NCI-H2081 (cell line): ENCODE measurements at places on chromosomes 16 and 17.

GRCh38 chr17:82000803-82001570 is 21.7 kb downstream of the CENPX start:
- no peak for DNase-seq

GRCh38 chr17:80743181-80743771 is 198.6 kb downstream of the RPTOR start:
- DNase-seq: no peak

- DNase-seq: no peak
Observed at GRCh38 chr16:19203374-19203966, 35.4 kb downstream of the SYT17 start.

DNA sequence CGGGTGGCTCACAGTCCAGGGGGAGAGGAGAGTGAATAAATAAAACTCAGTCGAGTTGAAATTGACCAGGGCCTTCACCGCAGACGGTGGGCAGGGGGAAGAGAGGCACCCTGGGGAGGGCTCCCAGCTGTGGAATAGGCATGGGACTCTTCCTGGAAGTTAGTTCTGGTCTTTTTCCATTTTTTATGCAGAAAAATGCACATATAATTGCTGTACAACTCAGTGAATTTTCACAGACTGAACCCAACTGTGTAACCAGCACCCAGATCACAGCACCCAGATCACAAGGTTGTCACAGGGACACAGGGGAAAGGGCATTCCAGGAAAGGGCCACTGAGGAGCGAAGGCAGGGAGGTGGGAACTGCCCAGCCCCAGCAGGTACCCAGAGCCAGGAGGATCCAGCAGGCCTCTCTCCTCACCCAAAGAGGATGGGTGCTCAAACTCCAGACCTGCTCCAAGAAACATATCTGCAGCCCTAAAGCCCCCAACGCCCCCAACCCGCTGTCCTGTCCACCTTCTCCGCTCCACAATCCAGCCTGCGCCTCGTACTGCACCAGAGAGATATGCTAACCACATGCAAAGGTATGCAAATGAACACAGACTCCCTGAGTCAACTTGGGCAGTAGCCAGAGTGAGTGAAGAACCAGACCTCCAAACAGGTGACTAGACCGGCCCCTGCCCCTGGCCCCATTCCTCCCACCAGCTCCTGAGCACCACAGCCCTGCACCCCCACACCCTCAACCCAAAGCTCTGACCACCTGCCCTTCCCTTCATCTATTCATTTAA is 29.1 kb upstream of the EIF1 start:
- DNase-seq: no peak

- DNase-seq: no peak
Observed at GRCh38 chr17:14061666-14062560, 7.4 kb upstream of the COX10 start.

GRCh38 chr17:16873174-16874035 is 98.5 kb downstream of the TNFRSF13B start:
- DNase-seq: peak; percentile 14

- DNase-seq: no peak
Observed at GRCh38 chr17:38738007-38738662, 8.0 kb downstream of the CISD3 start.

GRCh38 chr17:69358688-69359596 is 32.0 kb upstream of the ABCA5 start:
- peak; percentile 9 for DNase-seq

DNA sequence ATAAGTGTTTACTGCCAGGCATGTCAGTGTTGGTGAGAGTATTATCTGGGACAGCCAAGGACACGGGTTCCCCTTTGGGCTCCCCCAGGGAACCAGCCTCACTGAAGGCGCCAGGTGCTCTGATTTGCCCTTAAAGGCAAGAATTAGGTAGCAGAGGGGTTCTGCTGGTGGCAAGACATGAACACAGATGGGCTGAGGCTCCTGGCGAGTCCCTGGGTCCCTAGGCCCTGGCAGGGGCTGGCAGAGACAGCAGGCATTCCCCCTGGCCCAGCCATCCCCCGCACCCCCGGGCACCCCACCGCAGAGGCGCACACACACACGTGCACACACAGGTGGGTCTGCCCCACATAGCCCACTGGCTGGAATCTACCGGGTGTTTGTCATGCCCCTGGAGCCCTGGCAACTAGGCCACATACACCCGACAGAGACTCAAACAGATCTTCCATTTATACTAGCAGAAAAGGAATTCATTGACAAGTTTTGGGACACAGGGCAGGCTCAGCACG is 153.3 kb downstream of the C16orf78 start:
- DNase-seq: no peak

DNA sequence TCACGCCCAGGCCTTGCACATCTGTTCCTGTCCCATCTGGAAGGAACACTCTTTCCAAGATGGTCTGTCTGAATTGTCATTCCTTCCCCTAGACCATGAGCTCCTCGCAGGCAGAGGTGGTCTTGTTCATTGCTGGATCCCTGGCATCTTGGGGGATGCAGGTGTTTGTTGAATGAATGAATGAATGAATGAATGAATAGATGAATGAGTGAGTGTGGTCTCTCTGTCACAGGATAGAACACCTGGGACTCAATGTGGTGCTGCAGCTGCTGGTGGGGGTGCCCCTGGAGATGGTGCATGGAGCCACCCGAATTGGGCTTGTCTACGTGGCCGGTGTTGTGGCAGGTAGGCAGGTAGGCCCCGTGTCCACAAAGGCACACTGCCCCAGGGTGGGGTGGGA is 32.2 kb downstream of the RHBDL3 start:
- no peak for DNase-seq

- no peak for DNase-seq
Observed at GRCh38 chr16:46739934-46740333, 8.2 kb downstream of the MYLK3 start.

DNA sequence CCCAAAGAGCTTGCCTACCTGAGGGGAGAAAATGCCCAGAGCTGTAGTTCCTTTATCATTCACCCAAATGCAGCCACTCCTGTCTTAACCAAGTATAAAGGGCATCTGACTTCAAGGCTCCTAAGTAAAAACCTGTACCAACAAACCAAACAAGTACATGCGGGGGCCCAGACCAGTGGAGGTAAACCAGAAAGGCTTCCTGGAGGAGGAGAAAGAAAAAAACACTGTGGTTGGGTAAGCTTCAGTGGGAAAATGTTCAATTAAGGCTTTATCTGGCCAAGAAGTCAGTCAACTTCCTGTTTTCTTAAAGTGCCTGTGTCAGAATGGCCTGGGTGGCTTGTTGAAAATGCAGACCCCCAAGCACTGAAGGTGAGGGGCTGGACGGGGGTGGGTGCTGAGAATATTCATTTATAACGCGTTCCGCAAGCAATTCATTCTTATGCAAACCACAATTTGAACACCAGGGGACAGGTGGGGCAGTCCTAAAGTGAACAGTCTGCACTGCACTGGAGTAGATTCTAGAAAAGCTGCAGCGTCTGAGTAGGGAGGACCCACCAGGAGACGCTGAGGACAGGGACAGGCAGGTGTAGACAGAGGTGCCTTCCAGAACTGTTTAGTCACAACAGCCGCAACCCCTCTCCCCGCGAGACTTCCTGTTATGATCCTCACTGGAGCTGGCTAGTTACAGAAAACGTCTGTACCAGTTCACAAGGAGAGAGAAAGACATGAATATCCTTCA is 467.1 kb downstream of the SOX9 start:
- peak; percentile 86 for DNase-seq

- no peak for DNase-seq
Observed at GRCh38 chr16:75997606-75998005, 271.3 kb upstream of the CPHXL start.

DNA sequence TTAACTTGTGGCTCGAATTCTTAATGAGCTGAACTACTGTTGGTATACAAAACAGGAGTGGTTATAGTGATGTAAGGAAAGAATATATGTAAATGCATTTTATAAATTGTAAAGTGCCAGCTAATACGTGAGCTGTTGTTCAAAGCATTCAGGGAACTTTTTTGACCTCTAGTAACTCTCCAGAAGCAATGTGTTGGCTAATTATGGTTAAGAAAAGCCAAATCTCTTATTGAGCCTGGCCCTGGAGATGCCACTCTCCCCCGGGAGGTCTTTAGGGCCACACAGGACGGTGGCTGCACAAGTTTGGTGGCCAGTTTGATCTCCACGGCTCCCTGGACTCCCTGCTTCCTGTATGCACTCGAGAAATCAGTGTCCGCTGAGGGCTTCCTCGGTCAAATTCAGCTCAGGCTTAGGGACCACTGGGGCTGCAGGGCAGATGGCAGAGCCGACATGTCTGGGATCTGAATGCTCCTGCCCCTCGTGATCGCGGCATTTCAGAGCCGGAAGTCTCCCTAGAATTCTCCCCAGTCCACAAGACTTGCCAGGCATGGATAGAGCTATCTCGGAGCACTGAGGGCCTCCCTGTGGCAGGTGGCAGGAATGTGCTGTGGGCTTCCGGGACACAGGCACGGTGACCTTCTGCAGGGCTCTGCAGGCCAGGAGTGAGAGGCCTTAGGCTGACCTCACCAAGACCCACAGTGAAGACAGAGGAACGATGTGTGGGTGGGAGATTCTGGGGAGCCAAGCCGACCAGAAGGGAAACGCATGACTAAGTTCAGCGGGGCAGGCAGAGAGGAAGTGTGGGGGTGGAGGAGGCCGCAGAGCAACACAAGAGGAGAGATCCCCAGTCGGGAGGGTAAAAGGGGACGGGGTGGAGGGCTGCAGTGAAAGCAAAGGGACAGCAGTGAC is 18.6 kb upstream of the PITPNM3 start:
- DNase-seq: no peak

GRCh38 chr17:46150216-46150963 is 42.8 kb downstream of the KANSL1 start:
- DNase-seq: no peak

GRCh38 chr17:39622380-39623006 is 4.3 kb upstream of the PPP1R1B start:
- DNase-seq: peak; percentile 41

- DNase-seq: no peak
Observed at GRCh38 chr17:75763613-75764416, 1.2 kb downstream of the GALK1 start.

- peak; percentile 29 for DNase-seq
Observed at GRCh38 chr17:68456339-68457167, 743 bp downstream of the WIPI1 start.

DNA sequence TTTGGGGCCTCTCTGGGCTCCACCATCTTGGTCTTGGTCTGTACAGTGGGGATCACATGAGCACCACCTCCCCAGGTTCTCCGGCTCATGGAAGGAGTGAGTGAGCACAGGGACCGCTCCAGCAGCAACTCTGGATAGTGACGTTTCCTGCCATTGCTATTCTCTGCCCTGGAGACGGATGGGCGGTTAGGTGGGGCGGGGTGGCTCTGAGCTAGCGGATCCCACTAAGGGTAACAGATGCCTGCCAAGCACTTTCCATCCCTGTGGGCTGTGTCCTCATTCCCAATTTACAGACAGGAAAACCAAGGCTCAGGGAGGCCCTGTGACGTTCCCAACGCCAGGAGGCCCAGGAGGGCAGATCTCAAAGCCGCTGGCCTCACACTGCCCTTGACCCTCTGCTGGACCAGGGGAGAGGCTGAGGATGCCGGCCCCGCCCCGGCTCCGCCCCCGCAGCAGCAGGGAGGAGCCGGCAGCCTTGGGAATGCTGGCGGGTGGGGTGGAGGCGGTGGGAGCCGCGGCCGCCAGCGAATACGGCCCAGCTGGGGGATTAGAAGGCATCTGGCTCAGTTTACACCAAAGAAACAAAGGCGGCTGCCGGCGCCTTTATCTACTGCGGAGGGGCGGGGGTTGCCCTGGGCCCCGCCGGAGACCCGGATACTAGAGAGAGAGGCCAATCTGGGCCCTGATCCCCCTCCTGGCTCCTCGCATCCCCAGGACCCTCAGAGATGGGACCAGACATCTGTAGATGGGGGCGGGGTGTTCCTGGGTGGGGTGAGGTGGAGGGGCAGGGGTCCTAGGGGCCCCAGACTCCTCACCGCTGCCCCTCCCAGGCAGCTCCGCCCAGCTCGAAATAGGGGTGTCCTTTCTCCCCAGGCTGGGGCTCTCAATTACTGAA is 122.3 kb upstream of the CIBAR2 start:
- no peak for DNase-seq

GRCh38 chr17:61371179-61371578 is 28.5 kb upstream of the TBX2 start:
- no peak for DNase-seq

DNA sequence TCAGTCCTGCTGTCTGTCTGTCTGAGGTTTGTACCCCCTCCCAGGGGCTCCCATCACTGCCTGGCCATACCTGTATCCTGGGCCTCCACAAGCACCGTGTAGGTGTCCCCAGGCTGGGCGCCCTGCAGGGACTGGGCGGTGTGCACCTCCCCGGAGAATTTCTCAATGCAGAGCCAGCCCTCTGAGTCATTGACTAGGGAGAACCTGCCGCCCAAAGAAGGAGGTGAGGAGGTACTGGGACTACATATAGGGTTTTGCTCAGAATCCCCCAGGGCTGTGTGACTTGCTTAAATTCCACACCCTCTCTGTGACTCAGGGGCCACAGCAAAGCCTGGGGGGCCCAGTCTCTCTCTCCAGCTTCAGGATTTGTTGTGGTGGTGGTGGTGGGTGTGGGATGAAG is 7.6 kb downstream of the CDH16 start:
- no peak for DNase-seq

DNA sequence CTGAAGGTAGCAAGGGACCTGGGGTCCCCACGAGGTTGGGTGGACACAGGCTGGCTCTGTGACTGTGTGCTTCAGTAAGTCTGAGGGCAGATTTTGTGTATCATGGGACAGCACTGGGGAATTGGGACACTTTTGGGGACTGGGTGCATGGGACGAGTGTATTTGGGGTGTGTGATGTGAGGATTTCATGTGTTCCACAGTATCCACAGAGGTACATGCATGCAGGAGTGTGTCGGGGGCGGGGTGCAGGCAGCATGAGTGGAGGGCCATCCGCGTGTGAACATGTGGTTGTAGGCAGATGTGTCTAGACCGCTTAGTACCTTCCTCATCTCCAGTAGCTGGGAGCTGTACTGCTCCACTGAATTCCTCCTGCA is 1.1 kb upstream of the DLX3 start:
- no peak for DNase-seq

DNA sequence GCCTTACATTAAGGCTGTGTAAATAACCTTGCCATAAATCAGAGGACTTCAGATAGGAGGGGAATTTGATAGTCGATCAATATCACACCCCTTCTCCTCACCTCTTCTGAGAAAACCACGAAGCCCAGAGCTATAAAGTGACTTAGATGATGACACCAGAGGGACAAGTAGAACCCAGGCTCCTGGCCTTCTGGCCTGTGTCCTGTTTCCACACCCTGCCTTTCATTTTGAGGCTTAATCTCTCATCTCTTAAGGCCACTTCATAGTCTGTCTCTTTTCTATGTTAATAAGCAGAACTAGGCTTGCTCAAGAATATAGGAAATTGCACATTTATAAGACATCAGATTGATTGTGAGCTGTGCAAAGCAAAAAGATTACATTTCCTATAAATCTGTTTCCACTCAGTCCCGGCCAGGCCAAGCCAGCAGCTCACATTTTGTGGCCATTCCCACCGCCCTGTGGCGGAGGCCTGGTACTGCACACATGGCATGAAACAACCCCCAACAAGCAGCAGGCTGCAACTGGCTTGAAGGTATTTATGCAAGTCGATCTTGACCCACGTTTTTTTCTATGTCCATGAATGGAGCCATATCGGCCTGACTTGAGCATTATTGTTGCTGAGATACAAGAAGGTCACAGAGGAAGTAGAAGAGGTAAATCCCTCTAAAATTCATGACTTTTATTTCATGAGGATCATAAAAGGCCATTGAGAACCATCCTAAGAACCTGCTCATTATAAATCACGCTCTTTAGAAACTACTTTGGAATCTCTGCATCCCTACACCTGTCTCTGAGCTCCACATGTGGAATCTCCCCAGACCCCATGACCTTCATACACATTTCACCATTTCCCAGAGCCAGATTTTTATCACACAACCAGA is 93.7 kb downstream of the PMP22 start:
- no peak for DNase-seq

- no peak for DNase-seq
Observed at GRCh38 chr17:4588391-4588790, 4.1 kb downstream of the SMTNL2 start.
